Kidney (tissue), 22 donors: ENCODE measurements at places on chromosomes 12 and 14. TPM values are rescaled to one million over a fixed set of nuclear protein-coding genes. Genes with fewer than 3 reads are reported as not detected.

HHIPL1 gene
- 0.88 TPM for total RNA-seq

CAPS2 gene
- 14.1 TPM for total RNA-seq

CLBA1 gene
- total RNA-seq: 22.6 TPM

DNAJC22 gene
- total RNA-seq: 16.2 TPM

ABHD12B gene
- not detected for total RNA-seq

HOXC12 gene
- not detected for total RNA-seq

GDF3 gene
- total RNA-seq: 0.66 TPM

DNA sequence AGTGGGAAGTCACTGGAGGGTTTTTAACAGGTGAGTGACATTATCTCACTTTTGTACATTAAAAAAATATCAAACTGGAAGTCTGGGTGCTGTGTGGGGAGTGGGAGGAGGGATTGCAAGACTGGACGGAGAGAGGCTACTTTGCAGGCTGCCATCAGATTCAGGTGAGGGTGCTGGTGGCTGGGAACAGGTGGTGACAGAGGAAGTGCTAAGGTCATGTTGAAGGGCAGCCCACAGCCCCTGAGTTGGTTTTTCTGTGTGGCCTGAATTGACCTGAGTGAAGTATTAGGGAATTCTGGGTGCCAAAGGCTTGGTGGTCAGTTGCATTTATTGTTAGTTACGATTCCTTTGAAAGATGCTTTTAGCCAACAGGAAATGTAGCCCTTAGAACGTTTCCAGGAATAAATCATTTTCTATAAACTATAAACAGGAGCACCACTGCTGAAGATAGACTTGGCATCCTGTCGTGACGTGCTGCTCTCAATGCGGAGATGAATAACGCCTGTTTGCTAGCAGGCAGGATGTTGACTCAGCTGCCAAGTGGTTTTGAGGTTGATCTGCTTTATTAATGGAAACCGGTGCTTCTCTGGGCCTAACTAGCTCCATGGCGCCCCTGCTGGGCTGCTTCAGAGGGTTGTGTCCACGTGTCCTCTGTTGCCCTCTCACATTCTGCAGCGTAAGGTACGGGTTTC is 707.5 kb upstream of the TMEM132C start:
- H3K27ac ChIP-seq: no peak overlapping the region
- no peaks in the 10 kb centered on the region for H3K36me3 ChIP-seq
- no peak overlapping the region for H3K4me3 ChIP-seq
- DNase-seq: no peak
- H3K27me3 ChIP-seq: no peaks in the 10 kb centered on the region

DNA sequence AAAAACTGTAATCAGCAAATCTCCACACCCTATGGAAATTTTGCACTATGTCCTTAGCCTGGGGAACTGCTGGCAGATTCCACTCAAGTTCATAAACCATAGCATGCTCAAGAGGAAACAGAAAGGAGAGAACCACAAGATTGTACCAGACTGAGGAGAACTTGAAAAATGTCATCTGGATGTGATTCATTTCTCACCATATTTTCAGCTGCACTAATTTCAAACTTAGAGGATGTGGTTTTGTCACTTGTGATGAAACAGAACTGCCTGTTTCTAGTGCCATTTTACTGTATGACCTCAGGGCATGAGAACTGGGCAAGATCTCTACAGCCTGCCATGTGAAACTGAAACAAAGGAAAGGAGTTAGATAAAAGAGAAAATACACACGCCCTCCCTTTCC is 1493.1 kb upstream of the FLRT2 start:
- DNase-seq: no peak
- H3K27me3 ChIP-seq: no peaks in the 10 kb centered on the region
- no peak overlapping the region for H3K4me3 ChIP-seq
- no peaks in the 10 kb centered on the region for H3K36me3 ChIP-seq
- H3K27ac ChIP-seq: no peak overlapping the region

GRCh38 chr12:74980510-74980909 is 229.1 kb downstream of the KCNC2 start:
- H3K36me3 ChIP-seq: no peaks in the 10 kb centered on the region
- no peak overlapping the region for H3K27ac ChIP-seq
- DNase-seq: peak; percentile 97
- peaks cover 3% of the 10 kb centered on the region for H3K4me1 ChIP-seq

- no peak for DNase-seq
- no peak overlapping the region for H3K4me3 ChIP-seq
- peak overlapping the region; percentile 85 for H3K27ac ChIP-seq
- H3K36me3 ChIP-seq: no peaks in the 10 kb centered on the region
- peaks cover 42% of the 10 kb centered on the region for H3K4me1 ChIP-seq
Observed at GRCh38 chr14:95184413-95184790, 27.1 kb upstream of the DICER1 start.

DNA sequence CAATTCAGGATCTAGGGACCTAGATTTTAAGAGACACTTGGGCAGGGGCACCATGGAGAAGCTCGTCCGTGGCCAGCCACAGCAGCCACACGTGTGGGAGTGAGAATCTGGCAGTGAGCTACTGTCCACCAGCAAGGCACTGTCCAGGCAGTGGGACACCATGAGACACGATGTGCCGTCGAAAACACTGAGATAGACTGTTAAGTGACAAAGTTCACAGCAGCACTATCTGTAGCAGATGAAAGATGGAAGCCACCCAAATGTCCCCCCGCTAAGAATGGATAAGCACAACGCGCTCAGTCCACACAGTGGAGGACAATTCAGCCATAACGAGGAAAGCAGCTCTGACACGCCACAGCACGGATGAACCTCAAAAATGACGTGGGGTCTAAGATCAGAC is 19.7 kb downstream of the RILPL1 start:
- no peaks in the 10 kb centered on the region for H3K27me3 ChIP-seq
- no peak for DNase-seq
- no peak overlapping the region for H3K27ac ChIP-seq
- H3K4me1 ChIP-seq: no peaks in the 10 kb centered on the region
- H3K4me3 ChIP-seq: no peak overlapping the region

DNA sequence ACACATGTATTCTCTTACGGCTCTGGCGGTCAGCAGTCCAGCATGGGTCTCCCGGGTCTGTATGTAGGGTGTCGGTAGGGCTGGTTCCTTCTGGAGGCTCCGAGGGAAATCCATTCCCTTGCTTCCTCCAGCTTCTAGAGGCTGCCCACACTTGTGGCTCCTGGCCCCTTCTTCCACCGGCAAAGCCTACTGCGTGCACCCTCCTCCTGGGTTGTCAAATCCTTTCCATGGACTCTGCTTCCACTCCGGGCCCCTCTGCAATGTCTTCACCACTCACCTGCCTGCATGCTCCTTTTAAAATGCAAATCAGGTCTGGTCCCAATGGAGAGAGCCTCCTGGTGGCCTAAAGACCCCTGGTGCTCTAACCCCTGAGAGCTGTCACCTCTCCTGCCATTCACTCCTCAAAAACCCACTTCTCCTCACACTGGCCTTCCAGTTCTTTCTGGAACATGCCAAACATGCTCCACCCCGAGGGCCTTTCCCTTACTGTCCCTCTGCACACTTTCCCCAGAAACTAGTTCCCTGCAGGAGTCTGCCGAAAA is 108.5 kb downstream of the DICER1 start:
- H3K4me3 ChIP-seq: no peak overlapping the region
- peaks cover 2% of the 10 kb centered on the region for H3K27me3 ChIP-seq
- DNase-seq: no peak
- H3K36me3 ChIP-seq: no peaks in the 10 kb centered on the region
- no peaks in the 10 kb centered on the region for H3K4me1 ChIP-seq
- no peak overlapping the region for H3K27ac ChIP-seq

- H3K27me3 ChIP-seq: no peaks in the 10 kb centered on the region
- no peak overlapping the region for H3K4me3 ChIP-seq
- H3K4me1 ChIP-seq: no peaks in the 10 kb centered on the region
- no peaks in the 10 kb centered on the region for H3K36me3 ChIP-seq
- no peak for DNase-seq
Observed at GRCh38 chr12:67534681-67535080, 113.9 kb upstream of the DYRK2 start.

GRCh38 chr12:104011253-104011652 is 38.7 kb downstream of the GLT8D2 start:
- no peak overlapping the region for H3K4me3 ChIP-seq
- no peak for DNase-seq
- H3K36me3 ChIP-seq: no peaks in the 10 kb centered on the region
- H3K27ac ChIP-seq: no peak overlapping the region
- H3K4me1 ChIP-seq: no peaks in the 10 kb centered on the region
- no peaks in the 10 kb centered on the region for H3K27me3 ChIP-seq

DNA sequence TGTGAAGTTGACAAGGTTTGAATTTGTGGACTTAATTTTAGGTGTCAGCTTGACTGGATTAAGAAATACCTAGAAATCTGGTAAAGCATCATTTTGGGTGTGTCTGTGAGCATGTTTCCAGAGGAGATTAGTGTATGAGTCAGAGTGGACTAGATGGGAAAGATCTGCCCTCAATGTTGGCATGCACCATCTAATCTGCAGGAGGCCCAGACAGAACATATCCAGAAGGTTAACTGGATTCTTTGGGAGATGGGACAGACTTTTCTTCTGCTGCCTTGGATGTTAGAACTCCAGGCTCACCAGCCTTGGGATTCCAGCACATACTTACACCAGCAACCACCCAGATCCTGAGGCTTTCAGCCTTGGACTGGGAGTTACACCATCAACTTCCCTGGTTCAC is 14.1 kb downstream of the SGPP1 start:
- H3K4me1 ChIP-seq: no peaks in the 10 kb centered on the region
- H3K36me3 ChIP-seq: no peaks in the 10 kb centered on the region
- no peak overlapping the region for H3K27ac ChIP-seq
- no peaks in the 10 kb centered on the region for H3K27me3 ChIP-seq

- no peaks in the 10 kb centered on the region for H3K27me3 ChIP-seq
- no peaks in the 10 kb centered on the region for H3K4me1 ChIP-seq
- H3K27ac ChIP-seq: no peak overlapping the region
- peak; percentile 52 for DNase-seq
- H3K36me3 ChIP-seq: no peaks in the 10 kb centered on the region
Observed at GRCh38 chr14:36105401-36105800, 71.1 kb downstream of the PTCSC3 start.

- H3K27me3 ChIP-seq: no peaks in the 10 kb centered on the region
- no peak overlapping the region for H3K4me3 ChIP-seq
- H3K4me1 ChIP-seq: no peaks in the 10 kb centered on the region
- no peak overlapping the region for H3K27ac ChIP-seq
- H3K36me3 ChIP-seq: no peaks in the 10 kb centered on the region
Observed at GRCh38 chr14:64671591-64671990, 32.6 kb upstream of the PLEKHG3 start.

DNA sequence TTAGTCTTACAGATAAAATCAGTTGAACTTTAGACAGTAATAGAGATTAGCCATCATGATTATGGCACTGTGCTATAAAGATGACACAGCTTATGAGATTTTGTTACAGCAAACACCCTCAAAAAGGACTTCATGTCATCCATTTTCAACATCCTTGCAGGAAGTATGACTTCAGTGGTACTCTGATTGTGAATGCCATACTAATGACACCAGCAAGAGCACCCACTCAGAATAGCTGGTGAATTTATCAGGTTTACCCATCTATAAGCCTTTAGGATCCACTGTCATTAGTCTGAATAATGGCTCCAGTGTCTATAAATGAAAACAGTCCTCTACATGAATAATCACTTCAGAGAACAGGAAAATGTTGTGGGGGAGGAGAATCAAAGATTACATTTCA is 615.2 kb downstream of the RPS29 start:
- no peaks in the 10 kb centered on the region for H3K36me3 ChIP-seq
- H3K4me3 ChIP-seq: no peak overlapping the region
- H3K4me1 ChIP-seq: no peaks in the 10 kb centered on the region
- H3K27ac ChIP-seq: no peak overlapping the region

- H3K36me3 ChIP-seq: no peaks in the 10 kb centered on the region
- no peak overlapping the region for H3K4me3 ChIP-seq
- no peak overlapping the region for H3K27ac ChIP-seq
- H3K4me1 ChIP-seq: no peaks in the 10 kb centered on the region
- DNase-seq: no peak
Observed at GRCh38 chr12:85089792-85090191, 53.6 kb downstream of the LRRIQ1 start.

- H3K36me3 ChIP-seq: no peaks in the 10 kb centered on the region
- H3K4me1 ChIP-seq: no peaks in the 10 kb centered on the region
- no peaks in the 10 kb centered on the region for H3K27me3 ChIP-seq
- no peak overlapping the region for H3K27ac ChIP-seq
Observed at GRCh38 chr12:129028844-129029243, 175.6 kb downstream of the GLT1D1 start.

DNA sequence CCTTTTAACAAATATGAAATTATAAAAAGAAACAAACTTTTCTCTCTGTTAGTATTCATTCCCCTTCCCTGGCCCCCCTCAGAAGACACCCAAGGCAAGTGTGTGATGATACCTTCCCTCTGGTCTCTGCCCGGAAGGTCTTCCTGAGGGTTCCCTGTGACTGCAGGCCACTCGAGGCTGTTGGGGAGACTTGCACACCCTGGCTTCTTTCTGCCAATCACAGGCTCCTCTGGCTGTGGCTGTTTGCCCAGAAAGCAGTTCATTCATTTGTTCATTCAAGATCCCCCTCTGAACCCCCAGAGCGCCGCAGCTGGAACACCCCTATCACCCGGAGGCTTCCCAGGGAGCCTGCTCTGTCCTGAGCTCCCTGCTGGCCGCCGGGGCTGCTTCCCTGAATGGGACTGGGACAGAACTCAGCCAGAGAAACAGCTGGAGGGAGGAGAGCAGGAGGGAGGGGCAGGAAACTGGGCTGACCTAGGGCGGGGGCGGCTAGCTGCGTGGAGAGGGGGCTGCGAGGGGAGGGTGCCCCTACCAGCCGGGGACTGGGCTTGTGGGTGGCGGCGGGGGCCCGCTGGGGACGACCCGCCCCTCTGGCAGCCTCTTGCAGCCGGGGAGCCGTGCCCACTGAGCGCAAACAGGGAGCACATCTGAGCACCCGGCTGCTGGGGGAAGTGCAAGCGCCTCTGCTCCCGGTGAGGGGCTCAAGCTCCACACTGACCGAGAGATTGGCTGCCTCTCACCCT is at the start of gene CMKLR1:
Gene CMKLR1 (minus strand): TSS at position 397 of the 743 bp plus-strand sequence. CDS start 45,720 bp downstream, outside the sequence.
- no peaks in the 10 kb centered on the region for H3K36me3 ChIP-seq
- DNase-seq: peak; percentile 61
- no peak within 1 kb of the TSS for H3K27ac ChIP-seq
- H3K27me3 ChIP-seq: no peaks in the 10 kb centered on the region

GRCh38 chr14:95163132-95163531 is 5.8 kb upstream of the DICER1 start:
- DNase-seq: no peak
- H3K36me3 ChIP-seq: no peaks in the 10 kb centered on the region
- H3K4me3 ChIP-seq: no peak overlapping the region
- H3K27me3 ChIP-seq: no peaks in the 10 kb centered on the region

DNA sequence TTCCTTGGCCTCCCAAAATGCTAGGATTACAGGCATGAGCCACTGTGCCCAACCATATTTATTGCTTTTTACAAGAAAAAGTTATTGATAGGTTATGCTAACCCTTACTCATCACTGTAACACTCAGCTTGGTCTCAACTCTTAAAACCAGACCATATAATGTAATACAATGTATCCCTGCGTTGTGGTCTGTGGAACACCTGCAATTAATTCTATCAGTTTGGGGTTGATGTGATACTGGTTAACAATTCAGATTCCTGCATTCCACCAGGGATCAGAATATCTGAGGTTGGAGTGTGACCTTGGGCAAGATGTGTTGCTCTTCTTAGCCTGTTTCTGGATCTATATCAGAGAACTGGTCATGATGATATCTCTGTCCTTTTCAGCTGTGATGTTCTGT is 419.0 kb downstream of the RAD51B start:
- no peaks in the 10 kb centered on the region for H3K36me3 ChIP-seq
- H3K4me1 ChIP-seq: peaks cover 8% of the 10 kb centered on the region
